ENCODE measurements at places on chromosomes 1 and 21. TPM values are rescaled to one million over a fixed set of nuclear protein-coding genes. Genes with fewer than 3 reads are reported as not detected.

- no peaks in the 10 kb centered on the region for H3K36me3 ChIP-seq
- H3K4me1 ChIP-seq, result peaks cover 3% of the 10 kb centered on the region
These were observed 19.4 kb downstream of the JAK1 start for GRCh38 chr1:64946916-64947315.

GRCh38 chr1:179929955-179930798 lies 24.4 kb upstream of the CEP350 start:
- H3K4me1 ChIP-seq, result no peaks in the 10 kb centered on the region
- H3K36me3 ChIP-seq, result no peaks in the 10 kb centered on the region
- no peaks in the 10 kb centered on the region for H3K27me3 ChIP-seq

GRCh38 chr1:185824106-185824505 lies 89.9 kb downstream of the HMCN1 start:
- H3K27me3 ChIP-seq, result no peaks in the 10 kb centered on the region
- H3K27ac ChIP-seq, result no peak overlapping the region
- no peak overlapping the region for H3K4me3 ChIP-seq

DNA sequence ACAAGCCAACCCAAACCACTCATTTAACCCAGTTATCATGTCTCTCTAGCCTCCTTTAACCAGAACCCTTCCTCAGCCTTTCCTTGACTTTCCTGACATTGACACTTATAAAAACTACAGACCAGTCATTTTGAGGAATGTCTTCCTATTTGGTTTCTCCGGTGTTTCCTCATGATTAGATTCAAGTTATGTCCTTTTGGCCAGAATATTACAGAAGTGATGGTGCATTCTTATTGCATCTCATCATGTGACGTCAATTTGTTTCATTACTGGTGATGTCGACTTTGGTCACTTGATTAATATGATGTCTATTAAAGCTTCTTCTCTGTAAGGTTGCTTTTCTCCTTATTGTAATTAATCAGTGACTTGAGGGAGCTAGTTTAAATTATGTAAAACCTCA lies 6.1 kb upstream of the RCSD1 start:
- H3K4me3 ChIP-seq, result no peak overlapping the region
- no peaks in the 10 kb centered on the region for H3K36me3 ChIP-seq
- H3K27ac ChIP-seq, result no peak overlapping the region
- H3K27me3 ChIP-seq, result no peaks in the 10 kb centered on the region
- no peak for DNase-seq
- H3K4me1 ChIP-seq, result peaks cover 12% of the 10 kb centered on the region

GRCh38 chr1:34987018-34987417 lies 1.9 kb upstream of the TMEM35B start:
- H3K4me3 ChIP-seq, result no peak overlapping the region
- peaks cover 24% of the 10 kb centered on the region for H3K4me1 ChIP-seq
- DNase-seq, result no peak
- no peak overlapping the region for H3K27ac ChIP-seq

- H3K27me3 ChIP-seq, result no peaks in the 10 kb centered on the region
- peak; percentile 99 for DNase-seq
- peak overlapping the region; percentile 100 for H3K27ac ChIP-seq
- H3K4me3 ChIP-seq, result peak overlapping the region; percentile 80
- peaks cover 10% of the 10 kb centered on the region for H3K4me1 ChIP-seq
- H3K36me3 ChIP-seq, result peaks cover 2% of the 10 kb centered on the region
These were observed 338 bp upstream of the TOR1AIP1 start for GRCh38 chr1:179881642-179882252.

DNA sequence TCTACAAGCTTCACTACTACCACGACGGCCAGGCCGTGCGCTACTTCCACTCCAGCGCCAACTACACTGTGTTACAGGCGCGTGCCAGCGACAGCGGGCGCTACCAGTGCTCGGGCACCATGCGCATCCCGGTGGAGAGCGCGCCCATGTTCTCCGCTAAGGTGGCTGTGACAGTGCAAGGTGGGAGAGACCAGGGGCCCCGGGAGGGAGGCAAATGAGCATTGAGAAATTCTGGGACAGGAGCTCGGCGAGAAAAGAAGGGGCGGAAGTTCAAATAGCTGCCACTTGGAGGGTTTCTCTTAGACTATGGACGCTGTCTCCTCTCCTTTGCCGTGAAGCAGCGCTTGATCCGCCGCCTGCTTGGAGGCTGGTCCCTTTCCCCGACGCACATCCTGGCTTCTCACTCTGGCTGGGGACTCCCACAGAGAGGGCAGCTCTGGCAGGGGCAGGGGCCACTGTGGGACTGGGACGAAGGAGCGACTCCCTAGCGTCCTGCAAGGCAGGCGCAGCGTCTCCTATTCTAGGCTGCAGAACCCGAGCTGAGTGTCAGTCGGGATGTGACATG lies 4.6 kb downstream of the FCRLB start:
- no peaks in the 10 kb centered on the region for H3K36me3 ChIP-seq
- H3K27me3 ChIP-seq, result peaks cover 29% of the 10 kb centered on the region
- peaks cover 10% of the 10 kb centered on the region for H3K4me1 ChIP-seq
- DNase-seq, result peak; percentile 58
- H3K4me3 ChIP-seq, result peak overlapping the region; percentile 69

- no peak overlapping the region for H3K4me3 ChIP-seq
- peaks cover 4% of the 10 kb centered on the region for H3K27me3 ChIP-seq
- no peak overlapping the region for H3K27ac ChIP-seq
- peaks cover 1% of the 10 kb centered on the region for H3K4me1 ChIP-seq
These were observed 20.5 kb upstream of the PARP1 start for GRCh38 chr1:226428348-226428747.

- no peak overlapping the region for H3K4me3 ChIP-seq
- peaks cover 18% of the 10 kb centered on the region for H3K36me3 ChIP-seq
- no peak for DNase-seq
- H3K27ac ChIP-seq, result no peak overlapping the region
- H3K4me1 ChIP-seq, result no peaks in the 10 kb centered on the region
These were observed 106.8 kb upstream of the HP1BP3 start for GRCh38 chr1:20893931-20894330.

DNA sequence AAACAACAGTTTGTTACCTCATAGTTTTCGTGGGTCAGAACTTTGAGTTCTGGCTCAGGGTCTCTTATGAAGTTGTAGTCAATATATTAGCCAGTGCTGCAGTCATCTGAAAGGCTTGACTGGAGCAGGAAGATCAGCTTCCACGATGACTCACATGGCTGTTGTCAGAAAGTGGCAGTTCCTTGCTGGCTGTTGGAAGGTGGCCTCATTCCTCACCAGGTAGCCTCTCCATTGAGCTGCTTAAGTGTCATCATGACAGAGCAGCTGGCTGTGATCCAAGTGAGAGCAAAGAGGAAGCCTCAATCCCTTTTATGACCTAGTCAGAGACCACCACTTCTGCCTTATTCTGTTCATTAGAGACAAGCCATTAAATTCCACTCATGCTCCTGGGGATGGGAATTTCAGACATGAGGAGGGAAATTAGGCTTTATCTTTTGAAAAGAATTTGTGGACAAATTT lies 5.6 kb downstream of the OSBPL9 start:
- DNase-seq, result peak; percentile 21
- H3K4me3 ChIP-seq, result no peak overlapping the region
- no peak overlapping the region for H3K27ac ChIP-seq

DNA sequence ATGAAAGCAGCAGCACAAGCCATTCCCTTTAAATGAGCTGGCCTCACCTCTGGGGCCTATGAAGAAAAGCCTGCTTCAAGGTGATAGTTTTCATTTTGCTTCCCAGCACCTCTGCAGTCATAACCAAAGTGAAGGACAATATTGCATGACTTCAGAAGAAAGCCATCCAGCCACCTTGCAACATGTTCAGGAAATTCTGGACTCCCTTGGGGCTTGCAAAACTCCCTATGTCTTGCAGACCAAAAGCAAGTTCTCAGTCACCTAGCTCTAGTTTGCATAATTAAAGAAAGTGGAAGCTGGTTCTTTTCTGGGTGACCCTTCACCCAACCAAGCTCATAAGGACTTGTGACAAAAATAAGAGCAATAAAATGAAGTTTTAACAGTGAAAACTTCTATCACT lies 87.6 kb downstream of the GFI1 start:
- H3K27me3 ChIP-seq, result no peaks in the 10 kb centered on the region
- no peak overlapping the region for H3K4me3 ChIP-seq
- no peak overlapping the region for H3K27ac ChIP-seq
- H3K4me1 ChIP-seq, result no peaks in the 10 kb centered on the region

GRCh38 chr1:96580920-96581319 lies 140.7 kb upstream of the PTBP2 start:
- no peaks in the 10 kb centered on the region for H3K27me3 ChIP-seq
- H3K4me3 ChIP-seq, result no peak overlapping the region
- no peak for DNase-seq
- H3K27ac ChIP-seq, result no peak overlapping the region

DNA sequence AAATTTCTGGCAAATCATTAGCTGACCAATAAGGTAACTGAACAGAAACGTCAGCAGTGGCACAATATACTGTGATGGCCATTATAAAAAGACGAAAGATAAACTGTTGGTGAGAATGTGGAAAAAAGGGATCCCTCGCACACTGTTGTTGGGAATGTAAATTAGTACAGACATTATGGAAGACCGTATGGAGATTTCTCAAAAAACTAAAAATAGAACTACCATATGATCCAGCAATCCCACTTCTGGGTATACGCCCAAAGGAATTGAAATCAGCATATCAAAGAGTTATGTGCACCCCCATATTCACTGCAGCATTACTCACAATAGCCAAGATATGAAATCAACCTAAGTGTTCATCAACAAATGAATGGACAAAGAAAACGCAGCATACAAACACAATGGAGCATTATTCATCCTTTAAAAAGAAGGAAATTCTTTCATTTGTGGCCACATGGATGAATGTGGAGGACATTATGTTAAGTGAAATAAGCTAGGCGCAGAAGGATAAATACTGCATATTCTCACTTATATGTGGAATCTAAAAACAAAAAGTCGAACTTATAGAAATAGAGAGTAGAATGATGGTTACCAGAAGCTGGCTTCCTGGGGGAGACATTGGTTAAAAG lies 257.7 kb downstream of the RHOU start:
- no peaks in the 10 kb centered on the region for H3K27me3 ChIP-seq
- no peak overlapping the region for H3K4me3 ChIP-seq
- no peak for DNase-seq
- H3K4me1 ChIP-seq, result peaks cover 48% of the 10 kb centered on the region
- H3K27ac ChIP-seq, result no peak overlapping the region

DNA sequence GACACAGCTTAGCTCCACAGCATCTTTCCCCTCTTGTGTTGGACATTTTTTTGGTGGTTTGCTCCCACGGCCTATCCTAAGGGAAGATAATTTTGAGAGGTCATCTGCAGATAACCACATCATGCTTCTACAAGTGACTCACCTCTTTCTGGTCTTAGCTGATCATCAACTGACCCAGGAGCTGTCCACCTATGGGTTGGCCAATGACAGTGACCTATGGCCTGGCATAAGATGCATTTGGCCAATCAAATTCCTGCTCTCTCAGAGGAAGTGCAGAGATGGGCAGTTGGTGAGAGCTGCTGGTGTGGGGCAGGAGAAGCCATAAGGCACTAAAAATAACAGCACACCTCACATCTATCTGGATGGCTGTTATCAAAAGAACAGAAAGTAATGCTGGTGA lies 100.0 kb upstream of the CLDN14 start:
- H3K4me1 ChIP-seq, result no peaks in the 10 kb centered on the region
- H3K4me3 ChIP-seq, result no peak overlapping the region
- no peak overlapping the region for H3K27ac ChIP-seq
- no peaks in the 10 kb centered on the region for H3K27me3 ChIP-seq
- peak; percentile 7 for DNase-seq
- H3K36me3 ChIP-seq, result no peaks in the 10 kb centered on the region

DNA sequence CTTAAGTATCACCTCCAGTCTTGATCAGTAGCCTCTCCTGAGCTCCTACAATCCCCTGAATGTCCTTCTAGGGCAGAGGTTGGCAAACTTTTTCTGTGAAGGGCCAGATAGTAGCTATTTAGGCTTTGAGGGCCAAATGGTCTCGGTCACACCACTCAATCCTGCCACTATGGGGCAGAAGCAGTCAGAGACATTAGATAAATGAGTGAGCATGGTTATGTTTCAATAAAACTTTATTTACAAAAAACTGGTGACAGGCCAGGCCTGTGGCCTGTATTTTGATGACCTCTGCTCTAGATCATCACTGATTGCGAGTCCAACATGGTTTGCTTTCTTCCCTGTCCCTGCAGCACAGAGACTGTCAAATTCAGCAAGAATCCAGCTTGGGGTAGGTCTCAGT lies 36.3 kb downstream of the LRP8 start:
- no peaks in the 10 kb centered on the region for H3K27me3 ChIP-seq
- no peaks in the 10 kb centered on the region for H3K36me3 ChIP-seq
- DNase-seq, result no peak
- H3K27ac ChIP-seq, result no peak overlapping the region

- H3K27ac ChIP-seq, result no peak overlapping the region
- no peak for DNase-seq
- no peak overlapping the region for H3K4me3 ChIP-seq
- H3K36me3 ChIP-seq, result peaks cover 23% of the 10 kb centered on the region
These were observed 1.9 kb downstream of the IGSF8 start for GRCh38 chr1:160096274-160097116.

DNA sequence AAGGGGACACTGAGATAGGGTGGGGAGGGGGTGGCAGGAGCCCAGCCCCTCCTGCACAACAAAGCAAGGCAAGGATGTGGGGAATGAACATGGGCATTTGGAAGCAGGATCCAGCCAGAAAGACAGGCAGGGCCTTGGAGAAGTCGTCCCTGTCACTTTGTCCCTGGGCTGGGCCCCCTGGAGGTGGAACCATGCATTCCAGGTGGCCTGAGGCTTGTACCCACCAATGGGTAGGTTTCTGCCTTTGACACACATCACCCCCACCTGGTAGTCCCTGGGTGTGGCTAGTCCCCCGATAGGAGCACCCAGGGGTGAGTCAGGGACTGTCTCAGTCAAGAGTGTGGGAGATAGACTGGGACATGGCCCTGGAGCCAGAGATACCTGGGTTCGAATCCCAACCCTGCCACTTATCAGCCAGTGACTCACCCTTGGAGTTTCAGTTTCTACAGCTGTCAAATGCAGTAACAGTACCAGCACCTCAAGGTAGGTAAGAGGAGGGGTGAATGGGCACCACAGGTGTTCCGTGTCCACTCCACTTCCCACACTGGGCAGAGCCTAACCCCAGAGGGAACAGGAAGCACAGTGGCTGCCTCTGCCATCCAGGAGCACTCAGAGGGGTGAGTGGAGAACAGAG lies 10.0 kb downstream of the PLA2G2D start:
- no peak overlapping the region for H3K27ac ChIP-seq
- H3K4me3 ChIP-seq, result no peak overlapping the region
- no peak for DNase-seq
- no peaks in the 10 kb centered on the region for H3K4me1 ChIP-seq
- H3K27me3 ChIP-seq, result peaks cover 22% of the 10 kb centered on the region

DNA sequence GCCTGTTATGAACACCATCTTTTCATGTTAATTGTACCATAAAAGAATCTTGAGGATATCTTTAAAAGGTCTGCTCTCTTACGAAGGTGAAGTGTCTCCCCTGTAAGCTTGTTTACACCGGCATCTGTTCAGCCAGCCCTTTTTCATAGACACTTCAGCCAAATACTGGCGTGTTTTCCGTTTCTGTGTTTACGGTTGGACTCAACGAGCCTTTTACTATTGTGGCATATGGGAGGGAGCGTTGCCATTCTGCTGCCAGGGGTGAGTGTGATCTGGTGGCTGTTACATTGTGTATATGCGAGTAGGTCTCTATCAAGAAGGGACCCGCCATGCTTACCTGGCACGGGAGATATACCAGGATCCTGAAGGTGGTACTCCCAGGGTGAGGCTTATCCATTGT lies 433.8 kb downstream of the CAMTA1 start:
- no peaks in the 10 kb centered on the region for H3K27me3 ChIP-seq
- peaks cover 3% of the 10 kb centered on the region for H3K4me1 ChIP-seq
- no peak for DNase-seq
- no peaks in the 10 kb centered on the region for H3K36me3 ChIP-seq
- no peak overlapping the region for H3K4me3 ChIP-seq
- no peak overlapping the region for H3K27ac ChIP-seq

Gene SPATA21
- total RNA-seq, result 0.04 TPM

Gene TRIM67
- total RNA-seq, result 0.04 TPM

Gene FDPS
- total RNA-seq, result 120 TPM

Gene SLC22A15
- 0.53 TPM for total RNA-seq

Gene PPP2R5A
- 30.2 TPM for total RNA-seq

Gene SLC9C2
- total RNA-seq, result not detected

Gene SIK1
- 2.7 TPM for total RNA-seq

All from muscle of leg (tissue), 16 donors.